ENCODE measurements at places on chromosomes 16 and 17. TPM values are rescaled to one million over a fixed set of nuclear protein-coding genes. Genes with fewer than 3 reads are reported as not detected.

The CBX2 gene
- 53.5 TPM for total RNA-seq

The CDH8 gene
- total RNA-seq = 31.4 TPM

GRCh38 chr17:64529221-64529620 lies 22.4 kb downstream of the CEP95 start:
- peaks cover 42% of the 10 kb centered on the region for H3K36me3 ChIP-seq
- no peak overlapping the region for H3K4me3 ChIP-seq
- no peak overlapping the region for H3K27ac ChIP-seq
- H3K4me1 ChIP-seq = no peaks in the 10 kb centered on the region
- no peaks in the 10 kb centered on the region for H3K27me3 ChIP-seq
- DNase-seq = no peak

DNA sequence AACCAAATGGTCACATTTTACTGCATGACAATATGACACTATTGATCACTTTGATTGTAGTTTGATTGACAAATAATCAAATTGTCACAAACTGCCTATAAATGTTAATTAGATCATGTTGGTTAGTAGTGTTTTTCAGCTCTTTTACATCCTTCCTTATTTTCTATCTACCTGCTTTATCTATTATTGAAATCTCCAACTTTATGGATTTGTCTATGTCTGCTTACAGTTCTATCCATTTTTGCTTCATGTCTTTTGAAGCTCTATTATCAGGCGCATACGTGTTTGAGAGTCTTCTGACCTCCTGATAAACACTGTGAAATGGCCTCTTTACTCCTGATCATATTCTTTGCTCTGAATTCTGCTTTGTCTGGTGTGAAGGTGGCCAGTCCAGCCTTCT lies 83.2 kb upstream of the GNG13 start:
- H3K27ac ChIP-seq = no peak overlapping the region
- peaks cover 10% of the 10 kb centered on the region for H3K4me1 ChIP-seq
- no peaks in the 10 kb centered on the region for H3K36me3 ChIP-seq
- no peaks in the 10 kb centered on the region for H3K27me3 ChIP-seq
- no peak for DNase-seq
- H3K4me3 ChIP-seq = no peak overlapping the region

GRCh38 chr16:58057121-58057520 lies 31.6 kb downstream of the MMP15 start:
- H3K4me3 ChIP-seq = no peak overlapping the region
- no peaks in the 10 kb centered on the region for H3K36me3 ChIP-seq
- H3K27ac ChIP-seq = no peak overlapping the region
- no peaks in the 10 kb centered on the region for H3K4me1 ChIP-seq
- no peaks in the 10 kb centered on the region for H3K27me3 ChIP-seq

DNA sequence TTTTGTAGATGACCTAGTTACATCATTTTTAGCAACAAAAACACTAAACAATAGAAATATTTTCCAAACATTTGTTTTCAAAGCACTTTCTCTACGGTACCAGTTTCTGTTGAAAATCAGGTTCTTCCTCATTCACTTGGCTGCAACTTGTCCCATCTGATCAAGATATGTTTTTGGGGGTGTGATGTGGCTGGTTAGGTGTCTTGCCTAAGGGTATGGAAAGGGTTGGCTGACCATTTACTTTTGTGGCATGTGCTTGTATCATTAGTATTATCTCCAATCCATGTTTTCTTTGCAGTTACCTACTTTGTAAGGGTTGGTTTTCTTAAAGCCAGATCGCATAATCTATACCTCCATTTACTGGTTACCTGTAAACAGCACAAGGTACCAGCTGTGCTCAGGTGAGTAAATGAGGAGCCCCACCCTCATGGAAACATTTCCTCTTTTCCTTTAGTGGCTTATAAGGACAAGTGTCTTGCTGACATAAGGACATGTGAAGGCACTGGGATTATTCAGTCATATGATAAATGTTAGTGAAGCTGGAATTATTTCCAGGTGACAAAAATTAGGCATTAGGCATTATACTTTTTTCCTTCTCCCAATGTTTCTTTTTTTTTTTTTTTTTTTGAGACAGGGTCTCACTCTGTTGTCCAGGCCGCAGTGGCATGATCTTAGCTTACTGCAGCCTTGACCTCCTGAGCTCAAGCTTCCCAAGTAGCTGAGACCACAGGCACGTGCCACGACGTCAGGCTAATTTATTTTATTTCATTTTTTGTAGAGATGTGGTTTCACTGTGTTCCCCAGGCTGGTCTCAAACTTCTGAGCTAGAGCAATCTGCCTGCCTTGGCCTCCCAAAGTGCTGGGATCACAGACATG lies 162.0 kb downstream of the CCDC182 start:
- peaks cover 49% of the 10 kb centered on the region for H3K4me1 ChIP-seq
- H3K36me3 ChIP-seq = no peaks in the 10 kb centered on the region
- no peak overlapping the region for H3K27ac ChIP-seq
- no peak for DNase-seq
- H3K27me3 ChIP-seq = no peaks in the 10 kb centered on the region
- H3K4me3 ChIP-seq = no peak overlapping the region

The FGF11 gene
- 14.9 TPM for total RNA-seq

DNA sequence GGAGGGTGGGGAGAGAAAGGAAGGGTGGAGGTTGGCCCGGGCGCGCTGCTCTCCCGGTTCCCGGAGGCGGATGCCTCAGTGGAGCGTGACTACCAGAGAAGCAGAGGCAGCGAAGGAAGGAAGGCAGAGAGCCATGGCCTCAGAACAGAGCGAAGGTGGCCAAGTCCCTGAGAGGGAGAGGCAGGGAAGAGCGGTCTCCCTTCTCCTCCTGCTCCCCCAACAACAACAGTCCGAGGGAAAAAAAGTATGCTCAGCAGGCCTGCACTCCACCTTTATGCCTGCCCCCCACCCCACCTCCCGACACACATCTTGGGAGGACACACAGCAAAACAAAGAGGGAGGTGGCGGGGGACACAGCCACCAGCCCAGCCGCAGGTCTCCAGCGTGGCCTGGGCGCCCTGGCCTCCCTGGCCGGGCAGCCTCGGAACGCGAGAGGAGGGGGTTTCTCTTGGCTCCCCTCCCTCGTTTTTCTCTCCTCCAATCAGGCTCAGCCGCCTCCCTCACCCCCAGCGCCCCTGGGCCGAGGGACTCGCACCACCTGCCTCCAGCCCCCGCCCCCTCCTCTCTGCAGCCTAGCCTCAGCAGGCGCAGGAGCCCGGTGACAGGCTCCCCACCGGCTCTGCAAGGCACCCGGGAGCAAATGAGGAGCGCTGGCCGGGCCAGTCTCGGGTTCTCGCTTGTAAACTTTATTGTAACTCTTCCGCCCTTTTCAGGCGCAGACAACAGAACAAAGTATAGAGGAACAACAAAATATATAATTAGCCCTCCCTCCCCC lies 1.1 kb upstream of the HOXB7 start:
- DNase-seq = peak; percentile 51
- no peak overlapping the region for H3K27ac ChIP-seq
- H3K4me1 ChIP-seq = no peaks in the 10 kb centered on the region
- no peak overlapping the region for H3K4me3 ChIP-seq
- no peaks in the 10 kb centered on the region for H3K36me3 ChIP-seq

The NR1D1 gene
- 0.87 TPM for total RNA-seq

The EZH1 gene
- total RNA-seq = 48.5 TPM

DNA sequence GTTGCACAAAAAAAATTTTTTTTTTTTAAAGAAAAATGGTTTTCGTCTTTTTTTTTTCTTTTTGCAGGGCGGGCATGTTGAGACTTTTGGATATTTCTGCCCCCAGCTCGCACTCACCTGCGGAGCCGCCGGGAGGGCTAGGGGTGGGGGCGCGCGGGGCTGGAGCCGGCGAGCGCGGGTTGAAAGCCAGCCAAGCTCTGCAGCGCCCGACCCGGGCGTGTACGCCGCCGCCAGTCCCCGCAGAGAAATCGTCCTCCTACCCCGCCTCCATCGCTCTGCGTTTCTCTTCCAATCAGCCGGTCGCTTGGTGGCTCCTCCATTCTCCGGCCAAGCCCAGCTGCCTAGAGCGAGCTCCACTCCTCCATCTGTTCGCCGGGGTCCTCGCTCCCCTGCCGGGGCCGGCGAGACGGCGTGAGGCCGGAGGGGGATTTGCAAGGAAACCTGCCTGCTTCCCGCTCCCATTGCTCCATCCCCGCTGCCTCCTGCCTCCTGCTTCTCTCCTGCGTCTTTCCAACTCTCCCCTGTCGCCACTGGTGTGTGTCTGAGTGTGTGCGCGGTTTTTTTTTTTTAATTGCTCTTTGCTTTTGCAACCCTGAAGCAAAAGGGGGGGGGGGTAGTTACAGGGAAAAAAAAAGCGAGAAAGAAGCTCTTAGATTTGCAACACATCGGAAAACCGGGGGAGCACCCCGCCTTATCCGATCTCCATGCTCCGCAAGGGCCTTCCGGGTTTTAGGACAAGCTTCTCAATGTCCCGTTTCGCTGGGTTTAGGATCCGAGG lies 1.8 kb upstream of the UBTF start:
- H3K4me1 ChIP-seq = peaks cover 10% of the 10 kb centered on the region
- peak overlapping the region; percentile 86 for H3K4me3 ChIP-seq
- H3K27me3 ChIP-seq = no peaks in the 10 kb centered on the region
- H3K27ac ChIP-seq = peak overlapping the region; percentile 59
- DNase-seq = peak; percentile 92

GRCh38 chr17:78374189-78374588 lies 4.3 kb upstream of the PGS1 start:
- no peak overlapping the region for H3K4me3 ChIP-seq
- H3K4me1 ChIP-seq = peaks cover 43% of the 10 kb centered on the region
- DNase-seq = no peak
- H3K36me3 ChIP-seq = no peaks in the 10 kb centered on the region
- H3K27me3 ChIP-seq = no peaks in the 10 kb centered on the region

The CDRT15 gene
- not detected for total RNA-seq

The TMEM101 gene
- total RNA-seq = 55.9 TPM

DNA sequence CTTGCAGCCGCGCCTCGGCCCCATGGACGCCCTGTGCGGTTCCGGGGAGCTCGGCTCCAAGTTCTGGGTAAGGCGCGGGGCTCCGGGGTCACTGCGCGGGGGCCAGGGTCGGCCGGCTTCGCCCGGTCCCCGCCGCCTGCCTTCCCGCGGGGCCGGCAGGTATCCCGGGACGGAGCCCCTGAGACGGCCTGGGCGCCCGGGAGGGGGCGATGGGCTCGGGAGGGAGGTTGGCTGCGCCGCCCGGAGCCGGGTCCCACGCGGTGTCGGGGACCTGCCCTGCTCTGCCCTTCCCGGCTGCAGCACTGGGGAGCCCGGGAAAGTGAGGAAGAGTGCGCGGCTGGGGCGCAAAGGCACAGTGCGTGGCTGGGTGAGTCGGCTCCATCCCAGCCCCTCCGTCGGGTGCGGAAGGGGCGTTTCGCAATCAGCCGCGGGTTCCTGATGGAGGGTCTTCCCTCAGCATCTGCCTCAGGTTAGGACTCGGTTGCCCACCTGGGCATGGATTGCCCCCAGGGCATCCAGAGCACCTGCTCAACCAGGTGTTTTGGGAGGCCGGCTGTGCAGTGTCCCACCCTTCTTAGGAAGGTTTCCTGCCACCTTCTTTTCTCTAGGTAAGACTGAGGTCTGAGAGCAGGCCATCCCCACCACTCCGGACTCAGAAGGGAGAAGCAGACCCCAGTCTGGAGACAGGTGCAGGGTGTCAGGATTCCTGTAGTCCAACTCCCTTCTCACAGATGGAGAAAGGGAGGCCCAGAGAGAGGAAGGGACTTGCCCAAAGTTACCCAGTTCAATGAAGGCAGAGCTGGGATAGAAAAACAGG lies 442 bp downstream of the ABCC3 start:
- peak; percentile 54 for DNase-seq
- H3K36me3 ChIP-seq = no peaks in the 10 kb centered on the region
- H3K4me1 ChIP-seq = peaks cover 3% of the 10 kb centered on the region
- H3K4me3 ChIP-seq = peak overlapping the region; percentile 70

The TEX14 gene
- 0.09 TPM for total RNA-seq

DNA sequence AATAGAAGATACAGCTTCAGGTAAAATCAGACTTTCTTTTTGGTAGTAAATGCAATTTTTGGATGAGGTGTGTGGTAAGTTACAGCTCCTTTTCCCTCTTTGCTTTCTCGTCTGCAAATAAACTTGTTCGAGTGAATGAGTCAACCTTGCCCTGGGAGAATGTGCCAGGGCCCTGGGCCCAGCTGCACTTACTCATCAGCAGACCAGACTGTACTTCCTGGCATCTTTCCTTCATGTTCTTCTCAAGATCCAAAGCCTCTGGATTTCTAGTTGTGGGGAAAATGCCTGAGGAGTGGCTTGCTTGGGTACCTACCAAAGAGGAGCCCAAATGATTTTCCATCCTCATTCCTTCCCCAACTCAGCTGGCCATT lies 5.4 kb upstream of the G6PC1 start:
- no peaks in the 10 kb centered on the region for H3K4me1 ChIP-seq
- no peaks in the 10 kb centered on the region for H3K27me3 ChIP-seq
- no peak overlapping the region for H3K27ac ChIP-seq
- H3K36me3 ChIP-seq = no peaks in the 10 kb centered on the region
- no peak overlapping the region for H3K4me3 ChIP-seq

GRCh38 chr16:79844603-79845002 lies 244.1 kb upstream of the MAF start:
- H3K27me3 ChIP-seq = no peaks in the 10 kb centered on the region
- H3K4me1 ChIP-seq = no peaks in the 10 kb centered on the region
- no peak overlapping the region for H3K4me3 ChIP-seq
- no peaks in the 10 kb centered on the region for H3K36me3 ChIP-seq

- H3K27ac ChIP-seq = no peak overlapping the region
- no peaks in the 10 kb centered on the region for H3K27me3 ChIP-seq
- no peaks in the 10 kb centered on the region for H3K36me3 ChIP-seq
- DNase-seq = no peak
Observed at GRCh38 chr16:66600477-66600876, 4.0 kb upstream of the CMTM3 start.

DNA sequence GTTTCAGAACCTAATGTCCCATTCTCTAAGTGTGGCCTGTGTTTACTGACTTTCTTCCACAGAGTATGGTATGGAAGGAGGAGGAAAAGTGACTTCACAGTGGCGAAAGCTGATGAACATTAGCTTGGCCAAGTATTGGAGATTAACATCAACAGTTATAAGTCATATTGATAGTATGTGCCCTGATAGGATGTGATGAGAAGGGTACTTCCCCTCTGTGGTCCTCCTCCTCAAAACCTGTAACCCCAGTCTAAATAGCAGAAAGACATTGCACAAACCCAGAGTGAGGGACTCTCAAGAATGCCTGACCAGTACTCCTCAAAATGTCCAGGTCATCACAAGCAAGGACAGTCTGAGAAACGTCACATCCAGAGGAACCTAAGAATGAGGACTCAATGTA lies 73.1 kb downstream of the CLEC16A start:
- no peak overlapping the region for H3K27ac ChIP-seq
- no peaks in the 10 kb centered on the region for H3K27me3 ChIP-seq
- no peak for DNase-seq
- H3K4me3 ChIP-seq = no peak overlapping the region
- no peaks in the 10 kb centered on the region for H3K36me3 ChIP-seq

DNA sequence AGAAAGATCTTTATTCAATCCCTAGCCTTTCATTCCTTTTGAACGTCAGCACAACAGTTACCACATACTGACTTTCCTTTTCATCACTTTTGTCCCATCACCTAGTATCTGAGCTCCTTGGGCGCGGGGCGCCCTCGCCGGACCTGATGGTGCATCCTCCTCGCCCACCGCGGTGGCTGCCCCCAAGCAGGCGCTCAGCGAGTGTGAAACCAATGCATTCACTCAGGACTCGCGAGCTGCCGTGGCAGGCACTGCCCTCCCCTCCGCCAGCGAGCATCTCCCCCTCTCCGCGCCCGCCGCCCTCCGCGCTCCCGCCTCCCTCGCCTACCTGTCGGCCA lies 756 bp downstream of the KLHL11 start:
- peaks cover 34% of the 10 kb centered on the region for H3K4me1 ChIP-seq
- DNase-seq = peak; percentile 65
- H3K36me3 ChIP-seq = no peaks in the 10 kb centered on the region
- peak overlapping the region; percentile 80 for H3K4me3 ChIP-seq
- H3K27ac ChIP-seq = no peak overlapping the region
- H3K27me3 ChIP-seq = no peaks in the 10 kb centered on the region

The TBC1D3I gene
- not detected for total RNA-seq

The TUBG1 gene
- 45.7 TPM for total RNA-seq

Data from neural progenitor cell (in vitro differentiated cells).